ENCODE measurements at places on chromosomes 11 and 22.

DNA sequence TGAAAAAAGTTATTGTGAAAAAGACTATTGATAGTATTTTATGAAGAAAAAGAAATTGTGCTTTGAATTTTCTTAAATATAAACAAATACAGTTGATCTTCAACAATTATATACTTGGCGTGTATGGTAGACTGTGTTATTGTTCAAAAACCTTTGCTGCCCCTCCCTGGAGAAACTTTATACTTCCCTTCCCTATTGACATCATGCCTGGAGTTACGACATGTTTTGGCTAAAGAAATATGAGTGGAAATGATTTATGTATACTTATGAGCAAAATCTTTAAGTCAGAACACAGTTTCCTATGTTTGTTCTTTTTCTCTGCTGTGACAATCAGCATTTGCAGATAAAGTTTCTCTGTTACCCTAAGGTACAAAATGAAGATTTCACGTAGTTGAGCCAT is 243.8 kb downstream of the TMEM135 start:
- DNase-seq = no peak

GRCh38 chr11:35323076-35323868 is 96.1 kb downstream of the SLC1A2 start:
- DNase-seq = no peak

DNA sequence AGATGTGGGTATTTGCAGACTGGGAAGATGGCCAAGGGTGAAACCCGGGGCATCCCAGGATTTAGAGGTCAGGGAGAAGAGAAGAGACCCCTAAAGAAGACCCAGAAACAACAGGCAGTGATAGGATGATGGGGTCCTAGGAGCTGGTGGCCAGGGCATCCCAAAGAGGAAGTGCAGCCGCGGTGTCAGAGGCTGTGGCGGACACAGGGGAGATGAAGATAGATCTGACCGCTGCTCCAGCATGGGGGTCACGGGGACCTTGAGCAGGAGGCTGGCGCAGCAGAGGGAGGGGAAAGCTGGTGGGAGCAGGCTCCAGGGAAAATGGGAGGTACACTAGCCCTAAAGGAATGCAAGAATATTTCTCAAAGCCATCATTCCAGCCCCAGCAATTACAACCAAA is 47.3 kb downstream of the CTTN start:
- no peak for DNase-seq

- DNase-seq = peak; percentile 38
These were observed 13.6 kb downstream of the MRPL21 start for GRCh38 chr11:68889948-68890446.

DNA sequence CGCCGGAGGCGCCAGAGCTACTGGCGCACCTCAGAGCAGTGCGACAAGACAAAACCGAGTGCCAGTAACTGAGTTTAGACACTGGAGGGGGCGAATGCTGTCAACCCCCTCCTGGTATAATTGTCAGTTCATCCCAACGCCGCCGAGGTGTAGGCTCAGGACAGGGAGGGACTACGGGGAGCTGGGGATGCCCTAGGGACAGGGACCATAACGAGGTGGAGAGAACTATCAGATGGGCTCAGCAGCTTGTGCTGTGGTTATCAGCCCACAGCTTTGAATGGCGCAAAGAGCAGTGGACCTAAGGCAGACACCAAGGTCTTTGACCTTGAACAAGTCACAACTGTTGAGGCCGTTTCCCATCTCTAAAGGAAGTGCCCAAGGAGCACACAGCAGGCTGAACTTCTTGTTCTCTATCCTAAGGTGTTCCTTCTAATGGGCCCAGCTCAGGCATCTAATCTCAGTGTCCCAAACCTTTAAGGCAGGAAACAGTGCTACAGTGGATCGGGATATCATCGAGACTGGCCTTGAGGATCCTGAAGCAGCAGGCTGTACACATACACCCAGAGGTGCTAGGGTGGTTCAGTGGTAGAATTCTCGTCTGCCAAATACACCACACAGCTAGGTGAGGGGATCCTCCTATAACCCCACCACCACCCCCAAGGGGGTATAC is 958 bp upstream of the TUT1 start:
- DNase-seq = no peak

GRCh38 chr11:98630736-98631135 is 390.0 kb upstream of the CNTN5 start:
- DNase-seq = no peak

GRCh38 chr11:107824668-107825369 is 33.8 kb downstream of the SLC35F2 start:
- DNase-seq = no peak

Data from left colon (tissue), 2 donors.